ENCODE measurements at places on chromosomes 5 and 9.

- DNase-seq: no peak
Measured at GRCh38 chr5:154249826-154250225, 59.3 kb downstream of the GALNT10 start.

- DNase-seq: no peak
Measured at GRCh38 chr5:144979516-144980264, 809.0 kb downstream of the KCTD16 start.

GRCh38 chr5:144048259-144048856, 122.1 kb downstream of the YIPF5 start:
- DNase-seq: no peak

DNA sequence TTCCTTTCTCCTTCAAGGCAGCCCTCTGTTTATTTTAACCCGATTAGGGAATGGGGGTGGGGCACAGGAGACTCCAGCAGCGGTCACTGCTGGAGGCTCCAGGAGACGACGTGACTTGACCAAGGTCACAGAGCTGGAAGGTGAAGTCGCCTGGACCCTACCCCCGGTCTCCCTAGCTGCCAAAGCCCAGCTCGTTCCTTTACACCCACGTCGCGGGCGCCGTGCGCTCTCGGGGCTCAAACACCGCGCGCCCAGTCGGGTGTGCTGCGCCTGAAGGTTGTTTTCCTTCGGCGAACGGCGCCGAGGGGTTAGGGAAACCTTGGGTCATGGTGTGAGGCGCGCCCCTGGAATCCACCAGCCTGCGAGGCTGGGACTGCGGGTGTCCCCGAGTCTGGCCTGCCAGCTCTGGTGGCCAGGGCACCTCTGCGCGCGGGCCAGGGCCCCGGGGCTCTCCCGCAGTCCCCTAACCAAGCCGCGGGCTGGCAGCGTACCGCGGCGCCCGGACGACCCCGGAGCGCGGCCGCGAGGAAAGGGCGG, 747 bp upstream of the UNC5A start:
- DNase-seq: no peak

DNA sequence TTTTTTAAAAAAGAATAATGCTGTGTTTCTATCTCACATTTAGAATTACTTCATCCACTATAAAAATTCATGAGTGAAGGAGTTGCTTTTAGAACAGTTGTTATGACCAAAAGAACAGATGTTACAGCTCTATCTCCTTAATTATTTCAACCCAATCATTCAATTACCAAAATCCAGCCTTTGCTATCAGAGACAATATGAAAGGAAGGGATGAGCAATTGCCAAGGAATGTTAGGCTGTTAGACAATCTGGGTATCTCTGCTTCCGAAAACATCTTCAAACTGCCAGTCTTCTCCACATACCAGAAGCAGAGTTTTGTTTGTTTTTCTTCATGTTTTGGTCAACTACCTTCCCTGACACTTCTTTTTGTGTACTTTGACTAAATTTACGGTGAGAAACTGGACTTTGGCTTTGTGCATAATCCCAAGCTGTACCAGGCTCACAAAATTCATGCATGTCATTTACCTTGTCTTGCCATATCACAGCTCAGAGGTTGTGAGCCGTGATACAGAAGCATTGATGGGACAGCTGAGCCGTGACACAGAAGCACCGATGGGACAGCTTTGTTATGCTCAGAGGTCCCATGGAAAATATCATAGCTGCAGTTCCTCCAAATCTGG, 405.5 kb downstream of the KIF4B start:
- DNase-seq: no peak

DNA sequence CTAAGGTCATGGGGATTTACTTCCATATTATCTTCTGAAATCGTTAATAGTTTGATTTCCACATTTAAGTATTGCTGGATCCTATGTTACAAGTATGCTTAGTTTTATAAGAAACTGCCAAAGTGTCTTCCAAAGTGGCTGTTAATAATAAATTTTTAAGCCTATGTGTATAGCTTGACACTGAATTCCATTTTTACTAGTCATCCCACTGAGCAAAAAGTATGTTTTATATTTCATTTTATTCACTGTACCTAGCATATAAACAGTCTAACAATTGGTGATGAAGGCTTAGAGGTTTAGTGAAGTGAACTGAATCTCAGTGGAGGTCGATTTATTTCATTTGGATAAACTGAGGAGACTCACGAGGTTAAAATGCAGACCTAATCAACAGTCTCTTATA, 174.6 kb downstream of the ADAMTS6 start:
- DNase-seq: no peak

DNA sequence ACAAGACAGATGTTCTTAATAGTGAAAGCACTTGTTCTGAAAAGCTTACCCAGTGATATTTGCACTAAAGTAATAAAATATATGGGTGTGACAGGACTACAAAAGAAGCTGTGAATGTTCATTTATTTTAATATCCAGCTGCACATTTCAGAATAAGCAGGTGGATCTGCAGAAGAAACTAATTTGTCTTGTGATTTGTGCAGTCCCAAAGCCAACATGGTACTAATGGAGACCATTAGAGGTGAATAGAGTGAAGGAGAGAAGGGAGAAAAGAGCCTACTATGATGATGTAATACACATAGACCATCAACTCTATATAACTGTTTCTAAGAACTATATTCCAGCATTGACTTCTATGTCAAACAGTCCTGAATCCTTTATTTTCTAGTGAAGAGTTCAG, 362.8 kb downstream of the ISL1 start:
- DNase-seq: no peak

DNA sequence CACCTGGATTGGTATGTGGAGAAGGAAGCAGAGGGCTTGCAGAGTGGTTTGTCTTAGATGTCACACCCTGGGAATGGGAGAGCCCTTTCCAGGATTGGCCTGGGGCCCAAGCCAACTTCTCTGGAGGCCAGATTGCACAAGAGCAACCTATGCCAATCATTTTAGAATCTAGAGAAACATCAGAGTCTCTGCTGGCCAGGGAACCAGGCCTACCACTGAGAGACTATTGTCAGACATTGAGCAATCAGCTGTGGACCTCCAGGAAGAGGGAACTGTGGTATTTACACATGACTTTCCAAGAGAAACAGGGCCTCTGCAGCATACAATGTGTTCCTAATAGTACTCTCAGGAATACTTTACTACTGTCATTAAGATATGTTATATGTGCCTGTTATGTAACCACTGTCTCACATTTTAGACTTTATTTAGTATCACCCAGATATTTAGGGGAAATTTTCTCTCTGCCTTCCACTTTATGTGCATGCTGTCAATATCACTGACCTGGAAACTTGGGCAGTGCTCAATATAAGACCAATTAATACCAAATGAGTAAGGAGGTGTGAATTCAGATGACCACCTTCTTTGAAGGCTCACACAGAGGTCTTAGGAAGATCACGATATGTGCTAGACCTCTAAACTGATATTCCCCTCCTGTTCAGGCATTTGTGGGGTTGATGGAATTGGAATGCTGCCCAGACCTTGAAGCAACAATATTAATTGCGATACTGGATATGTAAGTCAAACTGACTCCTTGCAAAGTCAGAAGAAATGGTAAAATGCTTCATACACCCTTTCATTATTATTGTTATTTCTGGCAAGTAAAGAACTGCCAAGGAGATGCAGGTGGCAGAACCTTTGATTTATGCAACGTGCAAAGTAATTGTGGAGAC, 20.5 kb upstream of the CCL28 start:
- no peak for DNase-seq

GRCh38 chr5:169686137-169686536, 49.1 kb downstream of the DOCK2 start:
- DNase-seq: no peak

GRCh38 chr5:112320408-112320807, 98.7 kb downstream of the EPB41L4A start:
- no peak for DNase-seq

DNA sequence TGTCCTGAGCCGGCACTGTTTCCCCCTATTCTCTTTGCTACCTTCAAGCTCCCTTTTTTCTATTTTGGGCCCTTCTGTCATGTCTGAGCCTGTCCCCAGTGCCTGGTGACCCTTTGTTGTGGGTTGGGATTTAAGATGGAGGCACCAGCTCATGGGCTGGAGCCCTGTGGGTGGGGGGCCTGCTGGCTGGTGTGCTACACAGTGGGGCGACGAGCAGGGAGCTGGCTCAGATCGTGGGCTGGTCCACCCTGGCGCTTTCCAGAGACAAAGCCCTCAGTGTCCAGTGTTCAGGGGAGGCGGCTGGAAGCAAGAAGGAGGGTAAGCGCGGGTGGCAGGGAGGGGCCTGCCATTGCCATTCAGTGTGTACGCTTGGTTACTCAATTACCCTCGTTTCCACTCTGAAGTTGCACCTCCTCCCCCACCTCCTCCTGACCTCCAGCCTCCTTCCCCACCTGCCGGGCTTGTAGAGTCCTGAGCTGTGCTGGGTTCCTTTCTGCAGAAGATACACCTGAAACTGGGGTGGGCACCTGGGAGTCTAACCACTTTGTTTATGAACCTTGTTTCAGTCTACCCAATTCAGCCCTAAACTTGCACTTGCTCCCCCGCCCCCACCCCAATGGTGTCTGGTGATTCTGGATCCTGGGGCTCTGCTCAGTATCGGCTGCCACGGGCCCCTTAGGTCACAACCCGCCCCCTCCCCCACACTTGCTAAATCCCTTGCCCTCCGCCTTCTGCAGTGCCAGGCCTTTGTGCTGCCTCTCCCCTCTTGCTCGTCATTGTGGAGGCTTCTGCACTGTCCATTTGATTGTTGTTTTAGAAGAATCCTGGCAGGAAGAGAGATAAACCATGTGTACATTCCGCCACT, 49.9 kb downstream of the MVB12B start:
- DNase-seq: no peak

DNA sequence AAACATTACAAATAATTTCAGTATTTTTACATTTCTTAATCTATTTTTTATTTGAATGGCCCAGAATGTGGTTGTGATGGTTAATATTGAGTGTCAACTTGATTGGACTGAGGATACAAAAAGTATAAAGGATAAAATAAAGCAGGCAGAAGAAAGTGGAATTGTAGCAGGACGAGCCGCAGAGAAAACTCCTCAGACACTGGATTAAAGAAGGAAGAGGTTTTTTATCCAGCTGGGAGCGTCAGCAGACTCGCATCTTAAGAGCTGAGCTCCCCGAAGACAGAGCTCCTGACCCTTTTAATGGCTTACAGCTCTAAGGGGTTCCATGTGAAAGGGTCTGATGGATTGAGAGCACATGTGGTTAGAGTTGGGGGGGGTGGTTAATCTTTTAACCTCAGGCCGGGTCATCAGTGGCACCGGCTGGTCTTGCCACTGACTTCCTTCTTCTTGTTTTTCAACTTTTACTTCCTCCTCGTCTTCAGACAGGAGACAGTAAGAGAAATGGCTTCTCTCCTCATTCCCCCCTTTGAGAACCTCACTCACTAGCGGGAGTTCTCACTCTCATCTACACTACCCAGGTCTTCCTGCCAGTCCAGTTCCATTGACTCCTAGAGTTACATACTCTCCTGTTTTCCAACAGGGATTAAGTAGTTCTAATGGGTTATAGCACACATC, 80.0 kb downstream of the TMEM161B start:
- DNase-seq: no peak

DNA sequence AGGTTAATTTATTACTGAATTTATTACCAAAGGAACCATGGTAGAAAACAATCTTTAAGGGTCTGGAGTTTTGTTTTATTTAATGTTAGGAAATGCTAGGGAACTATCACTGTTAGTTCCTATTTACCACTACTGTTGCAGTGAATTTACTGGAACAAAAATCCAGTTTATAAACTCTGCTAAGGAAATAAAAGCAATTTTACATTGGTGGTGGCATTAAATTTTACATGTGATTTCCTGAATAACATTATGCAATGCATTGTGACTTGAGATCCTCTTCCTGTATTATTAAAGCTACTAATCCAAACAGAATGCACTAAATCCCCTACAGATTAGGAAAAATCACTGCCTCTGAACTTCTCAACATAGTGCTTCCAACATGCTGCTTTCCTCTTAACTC, 599.5 kb upstream of the PTGER4 start:
- no peak for DNase-seq

DNA sequence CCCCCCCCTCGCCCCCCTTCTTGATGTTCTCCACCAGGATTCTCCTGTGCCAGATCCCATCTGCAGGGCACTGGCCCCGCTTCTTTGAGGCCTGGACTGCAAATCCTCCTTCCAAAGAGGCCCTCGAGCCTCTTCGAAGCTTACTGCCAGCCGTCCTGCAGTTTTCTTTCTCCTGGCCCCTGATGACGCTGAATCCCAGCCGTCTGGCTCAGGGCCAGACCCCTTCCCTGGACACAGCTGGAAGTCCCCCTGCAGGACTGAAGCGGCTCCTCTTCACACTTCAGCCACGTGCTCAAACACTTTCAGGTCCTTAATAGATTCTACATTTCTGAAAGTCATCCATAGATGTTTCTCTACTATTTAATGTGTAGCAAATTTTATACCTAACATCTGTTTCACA, 121.5 kb downstream of the EHMT1 start:
- no peak for DNase-seq

GRCh38 chr5:5751498-5751897, 329.0 kb downstream of the ICE1 start:
- no peak for DNase-seq

DNA sequence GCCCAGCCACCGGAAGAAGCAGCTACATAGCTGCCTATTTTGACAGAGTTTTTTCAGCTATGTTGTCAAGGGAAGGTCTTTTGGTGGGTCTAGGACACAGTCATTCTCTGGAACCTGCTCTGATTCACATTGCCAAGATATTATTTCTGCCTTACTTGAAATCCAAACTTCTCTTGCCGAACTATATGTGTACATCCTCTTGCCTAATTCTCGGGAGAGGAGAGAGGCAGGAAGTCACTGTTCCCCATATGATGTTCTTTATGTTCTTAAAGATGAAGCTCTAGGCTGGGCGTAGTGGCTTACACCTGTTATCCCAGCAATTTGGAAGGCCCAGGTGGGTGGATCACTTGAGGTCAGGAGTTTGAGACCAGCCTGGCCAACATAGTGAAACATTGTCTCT, 8.6 kb downstream of the TMEM252 start:
- no peak for DNase-seq

- DNase-seq: no peak
Measured at GRCh38 chr5:96628406-96628805, 33.8 kb upstream of the CAST start.

DNA sequence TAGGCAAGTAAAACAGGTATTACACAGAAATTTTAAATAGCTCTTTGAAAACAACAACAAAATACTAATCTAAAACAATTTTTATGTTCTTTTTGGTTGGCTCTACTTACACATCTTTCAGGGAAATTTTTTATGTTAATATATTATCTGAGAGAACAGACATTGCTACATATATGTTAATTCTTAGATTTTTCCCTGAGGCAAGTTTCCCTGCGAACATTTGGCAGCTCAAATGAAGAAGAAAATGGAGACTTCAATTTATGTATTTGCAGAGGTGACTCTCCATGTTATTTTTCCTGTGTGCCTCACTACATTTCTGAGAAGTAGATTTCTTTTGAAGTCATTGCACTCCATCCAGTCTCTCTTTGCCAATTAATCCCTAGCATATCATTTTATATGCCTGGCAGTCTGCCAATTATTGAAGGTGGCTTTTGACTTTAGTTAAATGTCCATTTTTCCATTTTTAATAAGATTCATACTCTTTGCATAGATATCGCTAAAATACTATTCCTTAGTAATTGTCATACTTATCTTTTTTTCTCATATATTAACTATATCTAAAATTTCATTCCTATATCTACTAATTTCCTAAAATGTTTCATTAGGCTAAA, 908.2 kb upstream of the CDH10 start:
- DNase-seq: no peak

- no peak for DNase-seq
Measured at GRCh38 chr5:72605632-72606031, 98.4 kb upstream of the ZNF366 start.

GRCh38 chr5:161432798-161433197, 113.7 kb downstream of the GABRB2 start:
- DNase-seq: no peak
